T47D (cell line): ENCODE measurements at places on chromosomes 6 and 20.

DNA sequence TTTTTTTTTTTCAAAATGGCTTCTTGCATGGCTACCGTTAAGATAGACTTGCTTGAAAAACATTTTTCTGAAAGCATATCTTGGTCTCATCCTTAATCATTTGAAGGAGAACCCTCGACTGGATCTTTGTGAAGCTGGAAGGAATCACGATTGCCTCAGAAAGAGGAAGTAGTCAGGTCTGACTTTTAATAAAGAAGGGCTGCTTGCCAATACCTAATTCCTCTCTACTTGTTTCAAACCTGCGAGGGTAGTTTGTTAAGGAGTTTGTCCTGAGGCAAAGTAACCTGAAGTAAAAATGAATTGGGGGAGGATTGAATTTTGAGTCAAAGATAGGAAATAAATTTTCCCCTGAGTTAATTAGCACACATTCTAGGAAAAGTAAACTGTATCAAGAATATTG, 288.1 kb upstream of the MAP3K7 start:
- no peak for DNase-seq

DNA sequence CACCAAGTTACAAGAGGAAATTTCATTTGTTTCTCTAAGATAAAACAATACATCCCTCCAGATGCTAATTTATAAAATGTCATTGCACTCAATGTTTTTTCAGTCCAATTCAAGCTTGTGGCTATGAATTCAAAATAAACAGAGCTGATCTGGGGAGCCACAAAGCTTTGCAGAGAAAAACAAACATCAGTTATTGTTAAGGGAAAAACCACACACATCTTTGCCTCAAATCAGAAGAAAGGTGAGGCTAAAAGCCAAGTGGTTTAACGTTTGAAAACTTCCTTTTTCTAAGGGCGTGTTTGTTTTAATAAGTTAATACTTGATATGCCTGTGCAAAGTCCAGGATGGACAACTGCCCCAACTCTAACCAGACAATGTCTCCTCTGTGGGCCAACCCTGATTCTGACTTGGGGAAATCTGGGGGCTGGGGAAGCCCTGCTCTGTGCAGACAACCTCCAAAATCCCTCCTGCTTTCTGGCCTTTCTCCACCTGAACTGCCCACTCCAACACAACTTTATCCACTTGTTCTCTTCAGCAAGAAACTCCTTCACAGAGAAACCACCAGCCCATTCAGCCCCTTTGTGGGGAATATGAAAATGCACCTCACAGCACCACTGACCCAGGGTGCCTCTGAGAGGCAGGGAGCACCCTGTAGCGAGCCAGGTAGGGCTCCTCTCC, 44.6 kb upstream of the NT5E start:
- no peak for DNase-seq

DNA sequence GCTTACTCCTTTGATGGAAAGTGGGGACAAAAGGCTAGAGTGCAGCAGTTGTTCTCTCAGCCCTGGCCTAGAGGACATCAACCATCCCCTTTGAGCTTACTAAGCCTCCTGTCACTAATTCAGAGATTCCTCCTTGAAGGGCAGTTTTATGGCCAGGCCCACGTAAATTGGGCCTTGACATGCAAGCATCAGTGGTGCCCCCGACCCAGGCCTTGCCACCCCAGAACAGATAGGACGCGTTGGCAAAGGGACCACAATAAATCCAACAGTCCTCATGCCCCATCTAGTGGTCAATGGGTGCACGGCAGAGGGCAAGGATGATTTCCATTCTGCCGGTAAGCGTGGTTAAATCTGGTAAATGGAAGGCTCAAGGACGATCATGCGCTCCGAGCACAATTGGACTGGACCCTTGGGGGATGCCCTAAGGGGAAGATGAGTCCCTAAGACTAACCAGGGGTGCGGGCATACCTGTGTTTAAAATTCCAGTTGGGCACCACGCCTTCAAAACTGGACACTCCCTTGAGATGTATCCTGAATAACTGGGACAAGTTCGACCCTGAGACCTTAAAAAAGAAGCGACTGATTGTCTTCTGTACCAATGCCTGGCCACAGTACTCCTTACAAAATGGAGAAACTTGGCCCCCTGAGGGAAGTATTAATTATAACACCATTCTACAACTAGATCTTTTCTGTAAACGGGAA, 32.6 kb downstream of the CEP85L start:
- DNase-seq = peak; percentile 54

- DNase-seq = no peak
Observed at GRCh38 chr6:123616942-123617341, 19.8 kb downstream of the TRDN start.

DNA sequence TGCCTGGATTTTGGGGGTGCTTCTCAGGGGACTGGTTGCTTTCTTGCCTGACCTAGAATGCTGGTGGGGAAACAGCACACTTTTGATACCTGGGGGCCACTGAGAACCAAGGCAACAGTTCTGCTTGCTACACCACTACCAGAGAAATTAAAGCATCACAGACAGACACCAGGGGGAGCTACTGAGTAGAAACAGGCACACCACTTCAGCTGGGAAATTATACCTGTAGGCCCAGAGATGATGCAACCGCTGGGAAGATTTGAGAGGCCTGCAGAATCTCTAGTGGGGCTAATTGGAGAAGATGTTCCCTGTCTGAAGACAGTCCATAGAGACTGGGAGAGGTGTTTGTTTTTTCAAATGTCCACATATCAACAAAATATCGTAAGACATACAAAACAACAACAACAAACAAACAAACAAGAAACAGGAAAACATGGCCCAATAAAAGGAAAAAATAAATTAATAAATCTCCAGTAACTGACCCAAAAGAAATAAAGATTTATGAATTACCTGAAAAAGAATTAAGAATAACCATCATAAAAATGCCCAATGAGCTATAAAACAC, 129.4 kb upstream of the RIN2 start:
- DNase-seq = peak; percentile 86

DNA sequence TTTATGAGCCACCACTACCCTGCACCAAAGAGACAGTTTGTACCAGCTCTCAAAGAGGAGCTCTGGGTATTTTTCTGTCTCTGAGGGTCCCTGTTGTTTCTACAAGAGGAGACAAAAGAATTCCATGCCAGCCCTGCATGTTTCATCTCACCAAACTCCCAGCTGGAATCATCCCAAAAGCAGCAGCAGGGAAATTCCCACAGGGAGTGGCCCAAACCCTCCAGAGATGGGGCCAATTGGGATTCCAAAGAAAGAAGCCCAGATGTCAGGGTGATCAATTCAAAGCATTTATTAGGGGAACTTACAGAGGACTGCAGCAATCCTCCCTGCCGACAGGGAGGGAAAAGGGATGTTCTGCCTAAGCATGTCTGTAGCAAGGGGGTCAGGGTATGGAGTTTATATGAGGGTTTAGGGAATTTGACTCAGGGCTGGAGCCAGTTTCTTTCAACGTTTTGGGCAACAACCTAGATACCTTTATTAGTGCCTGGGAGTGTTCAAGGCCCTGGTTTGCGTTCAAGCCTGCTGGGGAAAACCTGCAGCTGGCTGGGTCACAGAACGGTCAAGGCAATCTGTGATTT, 47.2 kb downstream of the MUC22 start:
- DNase-seq = no peak

DNA sequence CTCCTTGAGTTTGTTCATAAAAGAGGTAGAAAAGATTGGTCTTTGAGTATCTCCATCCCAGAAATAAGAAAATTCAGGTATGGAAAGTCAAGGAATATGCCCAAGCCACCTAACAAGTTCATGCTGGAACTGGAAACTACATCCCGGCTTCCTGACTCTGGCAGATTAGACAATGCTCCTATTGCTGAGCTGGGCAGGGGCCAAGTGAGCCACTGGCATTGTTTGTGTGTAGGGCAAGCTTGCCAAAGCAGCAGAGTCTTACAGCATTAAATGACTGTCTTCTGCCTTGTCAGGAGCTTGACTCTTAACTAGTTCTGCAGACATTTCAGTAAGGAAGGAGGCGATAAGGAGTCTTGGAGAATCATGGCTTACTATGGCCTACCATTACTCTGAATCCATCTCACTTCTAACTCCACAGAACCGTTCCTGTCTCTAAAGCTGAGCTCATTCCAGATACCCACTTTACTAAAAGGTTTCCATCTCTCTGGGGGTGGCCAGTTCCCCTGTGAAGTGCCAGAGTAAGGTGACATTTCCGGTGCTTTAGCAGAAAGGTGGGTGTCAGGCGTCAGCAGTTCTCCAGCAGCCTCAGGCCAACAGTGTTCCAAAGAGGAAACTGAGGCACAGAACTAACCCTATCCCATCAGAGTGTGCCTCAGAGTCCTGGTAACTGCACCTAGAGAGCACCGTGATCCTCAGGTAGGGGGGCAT, 30.1 kb downstream of the PRDM1 start:
- DNase-seq = no peak

DNA sequence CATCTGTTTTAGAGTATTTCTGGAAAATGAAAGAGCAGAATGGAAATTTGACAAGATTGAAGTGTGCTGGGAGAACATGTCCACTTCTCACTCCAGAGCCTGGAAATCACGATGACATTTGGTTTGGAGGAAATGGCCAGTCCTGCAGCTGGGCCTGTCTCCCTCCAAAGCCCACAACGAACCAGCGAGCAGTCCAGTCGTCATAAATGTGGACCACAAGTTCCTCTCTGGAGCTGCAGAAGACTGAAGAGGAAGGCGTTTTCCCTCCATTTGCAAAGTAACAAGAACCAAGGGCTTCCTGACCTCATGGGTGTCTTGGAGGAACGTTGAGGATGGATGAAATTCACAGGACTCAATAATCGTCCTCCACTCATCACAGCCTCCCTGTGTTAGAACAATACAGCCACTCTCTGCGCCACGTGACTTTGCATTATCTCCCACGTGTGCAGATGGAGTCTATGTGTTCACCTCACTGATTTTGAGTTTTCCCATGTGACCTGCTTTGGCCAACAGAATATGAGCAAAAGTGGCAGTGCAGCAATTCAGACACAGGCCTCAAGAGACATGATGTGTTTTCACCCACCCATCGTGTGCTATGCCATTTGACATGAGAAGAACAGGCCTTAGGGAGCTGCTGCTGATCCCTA, 9.1 kb upstream of the SPATS1 start:
- DNase-seq = no peak

DNA sequence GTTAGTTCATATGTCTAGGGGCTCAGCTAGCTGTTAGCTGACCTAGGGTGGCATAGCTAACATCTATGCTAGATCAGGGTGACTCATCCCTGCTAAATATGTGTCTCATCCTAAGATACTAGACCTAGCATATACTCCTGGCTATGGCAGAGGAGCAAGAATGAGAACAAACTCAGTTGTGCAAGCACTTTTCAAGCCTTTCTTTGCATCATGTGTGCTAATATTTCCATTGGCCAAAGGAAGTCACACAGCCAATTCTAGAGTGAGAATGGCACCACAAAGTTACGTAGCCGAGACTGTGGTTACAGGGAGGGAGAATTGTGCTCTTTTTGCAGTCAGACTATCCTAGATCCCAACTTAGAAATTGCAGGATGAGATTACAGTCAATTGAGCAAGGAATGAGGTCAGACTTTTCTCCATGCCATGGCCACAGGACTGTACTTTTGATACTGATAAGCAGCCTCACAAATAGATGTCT, 78.7 kb downstream of the PLCB4 start:
- DNase-seq = no peak

GRCh38 chr6:56953597-56954402, 1.1 kb upstream of the BEND6 start:
- DNase-seq = no peak

DNA sequence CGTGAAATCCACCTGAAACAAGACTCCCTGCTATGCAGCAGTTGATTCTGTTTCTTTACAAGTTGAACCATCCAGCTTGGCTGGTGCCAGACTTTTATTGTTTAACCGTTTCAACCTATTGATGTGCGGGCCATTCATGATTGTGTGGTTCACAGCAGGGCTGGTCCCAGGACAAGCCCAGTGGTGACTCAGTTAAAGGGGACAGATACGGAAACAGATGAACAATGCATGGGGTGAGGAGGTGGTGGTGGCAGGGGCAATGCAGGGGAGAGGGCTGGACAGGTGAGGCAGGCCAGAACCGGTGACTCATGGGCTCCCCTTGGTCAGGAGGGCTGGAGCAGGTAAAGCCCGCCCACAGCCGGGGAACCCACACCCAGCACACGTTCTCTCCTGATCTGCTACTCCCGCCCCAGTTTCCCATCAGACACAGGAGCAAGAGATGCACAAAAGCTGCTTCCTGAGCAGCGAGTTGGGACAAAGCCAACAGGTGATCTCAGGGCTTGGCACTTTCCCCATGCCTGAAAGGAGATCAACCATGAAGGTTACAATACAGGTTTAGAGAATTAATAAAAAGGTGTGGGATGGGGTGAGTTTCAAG, 232.2 kb downstream of the LY86 start:
- DNase-seq = no peak

GRCh38 chr20:38049800-38050199, 16.3 kb downstream of the RPRD1B start:
- DNase-seq = no peak

GRCh38 chr20:21507400-21508229, 6.2 kb downstream of the NKX2-2 start:
- no peak for DNase-seq

DNA sequence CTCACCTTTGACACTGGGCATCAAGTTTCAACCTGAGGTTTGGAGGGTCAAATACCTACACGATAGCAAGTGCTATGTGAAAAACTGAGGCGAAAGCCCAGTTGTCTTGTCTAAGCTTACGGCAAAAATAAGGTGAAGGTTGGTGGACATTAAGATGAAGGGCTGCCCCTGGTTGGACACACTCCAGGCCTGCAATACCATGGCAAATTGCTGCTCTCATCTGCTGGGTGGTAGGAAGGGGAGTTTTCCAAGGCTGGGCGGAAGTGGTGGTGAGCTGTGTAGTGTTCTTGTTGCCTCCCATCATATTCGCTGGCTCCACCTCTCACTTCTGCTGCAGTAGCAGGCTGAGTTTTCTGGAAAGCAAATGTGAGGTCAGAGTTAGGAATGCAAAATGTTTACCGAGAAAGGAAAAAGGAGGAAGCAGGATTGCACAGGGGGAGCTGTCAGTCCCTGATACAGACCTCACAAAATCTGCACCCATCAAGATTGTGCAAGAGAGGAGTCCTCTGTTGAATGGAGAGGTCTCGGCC, 33.7 kb downstream of the SCP2D1 start:
- no peak for DNase-seq

GRCh38 chr6:26268659-26269402, 96.2 kb upstream of the BTN3A2 start:
- DNase-seq = no peak

GRCh38 chr6:125188037-125188436, 34.5 kb downstream of the TPD52L1 start:
- no peak for DNase-seq

GRCh38 chr6:54805077-54805476, 41.5 kb upstream of the FAM83B start:
- DNase-seq = no peak

DNA sequence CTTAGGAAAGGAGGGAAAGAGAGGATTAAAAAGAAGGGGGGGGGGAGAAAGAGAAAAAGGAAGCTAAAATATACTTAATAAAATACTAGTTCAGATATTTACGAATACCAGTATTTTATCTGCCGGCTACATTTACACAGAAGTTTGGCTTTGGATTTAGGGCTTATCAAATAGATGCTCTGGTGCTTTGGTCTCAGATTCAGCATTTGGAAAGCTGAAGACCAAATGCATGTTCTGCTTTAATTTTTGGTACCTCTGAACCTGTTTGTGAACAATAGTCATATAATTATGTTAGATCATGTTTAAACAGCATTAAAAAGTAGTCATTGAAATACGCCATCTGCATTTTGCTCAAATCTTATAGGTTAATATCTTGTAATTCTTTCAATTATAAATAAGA, 786.0 kb upstream of the CITED2 start:
- DNase-seq = no peak
